ENCODE measurements at places on chromosomes 2 and 18.

GRCh38 chr18:41756141-41756540 lies 198.9 kb upstream of the PIK3C3 start:
- no peak for DNase-seq

DNA sequence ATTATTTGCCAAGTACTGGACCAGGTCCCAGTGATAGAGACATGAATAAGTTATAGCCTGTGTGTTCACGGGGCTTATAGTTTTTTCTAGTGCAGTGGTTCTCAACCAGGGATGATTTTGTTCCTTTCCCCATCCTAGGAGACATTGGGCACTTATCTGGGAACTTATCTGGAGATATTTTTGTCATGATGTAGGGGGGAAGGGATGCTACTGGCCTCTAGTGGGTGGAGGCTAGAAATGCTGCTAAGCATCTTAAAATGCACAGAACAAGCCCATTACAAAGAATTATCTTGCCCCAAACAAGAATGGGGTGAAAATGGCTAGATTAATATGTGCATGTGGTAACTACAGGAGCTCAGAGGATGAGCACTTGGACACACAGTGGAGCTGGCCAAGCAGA lies 75.2 kb downstream of the KLHL29 start:
- DNase-seq: no peak

- DNase-seq: no peak
Observed at GRCh38 chr2:85954590-85955458, 66.0 kb upstream of the ST3GAL5 start.

DNA sequence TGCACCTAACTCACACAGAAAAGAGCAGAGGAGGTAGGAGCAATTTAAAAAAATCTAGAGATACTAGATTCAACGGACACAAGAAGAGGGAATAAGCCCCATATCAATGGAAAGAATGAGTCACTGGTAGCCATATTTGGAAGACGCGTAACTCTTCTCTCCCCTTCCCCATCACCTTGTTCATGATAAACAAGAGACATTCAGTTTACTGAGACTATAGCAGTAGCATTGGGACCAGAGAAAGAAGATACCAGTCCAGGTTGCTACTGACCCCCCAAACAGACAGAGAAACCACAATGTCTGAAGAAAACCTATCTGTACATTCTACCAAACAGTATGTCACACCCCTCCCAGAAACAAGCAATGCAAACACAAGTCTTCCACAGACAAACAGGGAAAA lies 81.1 kb downstream of the SLC66A3 start:
- no peak for DNase-seq

DNA sequence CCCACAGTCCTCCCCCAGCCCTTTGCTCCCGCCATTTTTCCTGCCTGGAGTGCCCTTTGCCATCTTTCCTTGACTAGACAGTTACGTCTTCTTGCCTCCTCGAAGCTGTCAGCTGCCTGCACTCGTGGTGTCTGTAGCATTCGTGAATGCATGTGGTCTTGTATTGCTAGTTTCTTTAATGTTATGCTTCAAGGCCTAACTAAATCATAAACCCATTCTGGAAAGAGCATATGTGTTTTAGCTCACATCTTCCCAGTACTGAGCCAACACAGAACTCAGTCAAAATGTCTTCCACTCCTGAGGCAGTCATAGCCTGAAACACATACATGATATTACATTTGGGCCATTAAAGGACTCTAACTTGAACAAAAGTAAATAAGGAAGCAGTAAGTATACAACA lies 35.6 kb downstream of the SPC25 start:
- DNase-seq: no peak

GRCh38 chr2:168978461-168978861 lies 52.7 kb downstream of the ABCB11 start:
- no peak for DNase-seq

DNA sequence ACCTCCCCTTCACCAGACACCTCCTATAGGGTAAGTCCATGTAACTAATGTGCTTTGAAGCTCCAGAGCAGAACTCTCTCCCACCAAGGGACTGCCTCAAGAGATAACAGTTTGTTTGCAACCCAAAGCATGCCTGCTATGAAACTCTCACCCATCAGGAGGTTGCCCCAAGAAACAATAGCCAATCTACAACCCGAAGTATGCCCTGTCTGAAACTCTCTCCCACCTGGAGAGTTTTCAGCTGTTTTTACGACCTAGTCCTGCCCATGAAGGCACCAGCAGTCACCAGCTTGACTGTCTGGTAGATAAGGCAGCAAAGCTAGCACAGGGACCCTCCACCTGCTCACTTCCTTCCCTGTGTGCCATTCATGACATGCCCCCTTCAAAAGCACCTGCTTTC lies 533.9 kb upstream of the CRIM1 start:
- DNase-seq: no peak

All from aorta (tissue), 5 donors.